ENCODE measurements at places on chromosomes 4 and X. TPM values are rescaled to one million over a fixed set of nuclear protein-coding genes. Genes with fewer than 3 reads are reported as not detected.

GRCh38 chr4:124745985-124746801 lies 33.7 kb upstream of the ANKRD50 start:
- no peaks in the 10 kb centered on the region for H3K4me1 ChIP-seq
- H3K4me3 ChIP-seq, result no peak overlapping the region
- H3K27ac ChIP-seq, result no peak overlapping the region
- H3K27me3 ChIP-seq, result no peaks in the 10 kb centered on the region
- DNase-seq, result no peak

- DNase-seq, result no peak
- peaks cover 2% of the 10 kb centered on the region for H3K4me1 ChIP-seq
- no peak overlapping the region for H3K4me3 ChIP-seq
- peaks cover 10% of the 10 kb centered on the region for H3K27me3 ChIP-seq
- H3K36me3 ChIP-seq, result no peaks in the 10 kb centered on the region
Observed at GRCh38 chr4:151538963-151539362, 130.0 kb downstream of the FHIP1A start.

SMIM10 gene
- 0.71 TPM for total RNA-seq

FATE1 gene
- not detected for total RNA-seq
